ENCODE measurements at places on chromosomes 1 and 21.

DNA sequence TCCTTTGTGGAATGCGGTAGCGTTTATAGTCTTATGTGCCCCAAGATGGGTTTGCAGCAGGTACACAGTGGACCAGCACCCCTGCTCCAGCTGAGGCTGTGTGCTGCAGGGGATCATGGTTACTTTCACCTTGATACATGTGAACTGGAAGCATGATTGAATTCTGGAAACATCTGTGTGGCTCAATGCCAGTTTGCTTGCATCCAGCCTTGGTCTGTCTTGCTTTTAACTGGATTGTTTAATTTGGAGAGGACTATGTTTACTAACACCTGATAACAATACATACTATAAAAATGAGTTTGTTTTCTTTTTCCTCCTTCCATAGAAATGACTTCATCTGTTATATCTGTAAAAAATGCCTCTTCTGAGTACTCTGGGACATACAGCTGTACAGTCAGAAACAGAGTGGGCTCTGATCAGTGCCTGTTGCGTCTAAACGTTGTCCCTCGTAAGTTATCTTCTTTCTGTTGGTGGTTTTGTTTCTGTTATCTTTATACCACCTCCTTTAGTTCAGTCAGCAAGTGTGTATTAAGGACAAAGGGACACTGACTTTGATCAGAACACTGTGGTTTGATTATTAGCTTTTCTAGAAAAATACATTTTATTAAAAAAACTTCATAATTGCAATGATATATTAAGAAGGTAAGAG, 47.7 kb downstream of the CXADR start:
- no peak for DNase-seq

GRCh38 chr1:218812360-218812759, 361.3 kb upstream of the LYPLAL1 start:
- DNase-seq = no peak

GRCh38 chr1:69700770-69701169, 133.0 kb downstream of the LRRC7 start:
- no peak for DNase-seq

DNA sequence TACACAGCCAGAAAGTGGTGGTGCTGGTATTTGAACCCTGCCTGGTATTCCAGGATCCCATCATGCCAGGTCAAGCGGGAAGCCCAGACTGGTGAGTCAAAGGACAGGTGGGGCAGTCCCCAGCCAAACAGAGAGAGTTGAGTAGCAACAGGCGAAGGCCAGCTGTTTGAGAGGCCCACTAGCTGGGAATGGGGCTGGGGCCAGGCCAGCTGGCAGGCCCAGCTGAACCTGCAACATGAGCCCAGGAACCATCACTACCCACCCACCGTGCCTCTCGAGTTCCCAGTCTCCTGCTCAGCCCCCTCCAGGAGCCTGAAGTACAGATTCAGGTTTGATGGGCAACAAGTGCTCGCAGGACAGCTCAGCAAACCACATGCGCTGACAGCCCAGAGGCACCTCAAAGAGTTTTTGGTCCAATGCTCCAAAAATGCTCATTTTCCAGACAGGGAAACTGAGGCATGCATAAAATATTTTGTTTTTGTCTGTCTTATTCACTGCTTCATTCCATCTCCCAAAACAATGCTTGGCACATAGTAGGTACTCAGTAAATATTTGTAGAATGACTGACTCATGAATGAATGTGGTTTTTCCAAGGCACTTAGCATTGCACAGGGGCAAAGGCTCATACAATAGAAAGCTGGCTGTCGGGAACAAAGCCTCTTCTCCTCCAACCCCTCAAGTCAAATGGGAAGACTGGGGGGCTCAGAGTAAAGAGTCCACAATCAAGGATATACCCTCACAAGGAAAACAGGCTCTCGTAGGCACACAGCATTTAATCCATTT, 42.5 kb upstream of the CLIC4 start:
- DNase-seq = no peak

DNA sequence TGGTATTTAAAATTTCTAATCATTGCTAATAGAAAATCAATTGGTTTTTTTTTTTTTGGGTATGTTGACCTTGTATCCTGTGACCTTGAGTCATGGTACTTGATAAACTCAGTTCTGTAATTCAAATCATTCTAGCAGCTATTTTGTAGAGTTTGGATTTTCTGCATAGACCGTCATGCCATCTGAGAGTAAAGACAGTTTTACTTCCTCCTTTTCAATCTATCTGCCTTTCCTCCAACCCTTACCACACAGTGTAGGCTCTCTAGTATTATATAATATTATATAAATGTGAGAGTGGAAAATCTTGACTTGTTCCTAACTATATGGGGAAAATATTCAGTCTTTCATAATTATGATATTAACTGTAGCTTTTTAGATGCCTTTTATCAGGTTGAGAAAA, 7.0 kb downstream of the TDRD5 start:
- DNase-seq = no peak

DNA sequence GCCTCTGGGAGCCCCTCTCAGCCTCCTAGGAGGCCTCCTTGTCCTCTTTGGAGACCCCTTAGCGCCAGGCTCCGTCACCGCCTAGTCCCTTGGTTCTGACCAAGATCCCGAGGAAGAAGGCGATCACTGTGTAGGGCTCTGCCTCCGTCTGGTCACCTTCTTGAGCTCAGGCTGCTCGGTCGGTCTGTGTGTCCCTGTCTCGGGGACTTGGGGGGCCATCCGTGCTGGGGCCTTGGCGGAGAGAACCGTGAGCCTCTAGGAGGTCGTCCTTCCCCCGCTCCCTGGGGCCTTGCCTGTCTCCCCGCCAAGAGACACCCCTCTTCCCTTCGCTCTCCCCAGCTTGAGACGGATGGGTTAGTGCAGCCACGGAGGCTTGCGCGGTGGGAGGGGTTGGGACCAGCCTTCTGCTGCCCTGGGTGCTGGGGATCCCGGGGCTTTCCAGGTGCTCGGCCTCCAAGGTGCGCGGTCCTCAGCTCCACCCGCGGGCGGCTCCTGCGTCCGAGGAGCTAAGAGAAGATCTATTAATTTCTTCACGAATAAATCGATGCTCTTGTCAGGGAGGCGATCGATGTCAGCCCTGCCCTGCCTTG, 701 bp upstream of the INSRR start:
- DNase-seq = no peak

GRCh38 chr1:228793032-228793431, 57.8 kb downstream of the RHOU start:
- DNase-seq = no peak

Measured in breast epithelium (tissue), 4 donors.